AG08396 (cell line): ENCODE measurements at places on chromosomes 16 and 17.
A peak's percentile ranks its signal among the peaks of the same experiment; 100 is the strongest.

DNA sequence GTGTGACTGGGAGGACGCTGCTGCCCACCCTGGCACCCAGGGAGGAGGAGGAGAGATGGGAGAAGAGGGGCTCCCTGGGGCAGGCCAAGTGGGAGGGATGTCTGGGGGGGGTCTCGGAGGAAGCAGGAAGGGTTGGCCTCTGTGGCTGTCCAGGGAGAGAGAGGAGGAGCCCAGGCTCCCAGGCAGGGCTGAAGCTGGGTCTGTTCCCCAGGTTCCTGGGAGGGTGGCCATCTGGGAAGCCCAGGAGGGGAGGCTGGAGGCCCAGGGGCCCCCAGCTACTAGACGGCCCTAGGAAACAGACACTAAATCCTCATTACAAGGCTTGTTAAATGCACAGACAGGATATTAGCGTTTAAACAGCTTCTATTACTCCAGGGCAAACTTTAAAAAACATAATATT is 139.8 kb downstream of the ENGASE start:
- DNase-seq, result no peak

DNA sequence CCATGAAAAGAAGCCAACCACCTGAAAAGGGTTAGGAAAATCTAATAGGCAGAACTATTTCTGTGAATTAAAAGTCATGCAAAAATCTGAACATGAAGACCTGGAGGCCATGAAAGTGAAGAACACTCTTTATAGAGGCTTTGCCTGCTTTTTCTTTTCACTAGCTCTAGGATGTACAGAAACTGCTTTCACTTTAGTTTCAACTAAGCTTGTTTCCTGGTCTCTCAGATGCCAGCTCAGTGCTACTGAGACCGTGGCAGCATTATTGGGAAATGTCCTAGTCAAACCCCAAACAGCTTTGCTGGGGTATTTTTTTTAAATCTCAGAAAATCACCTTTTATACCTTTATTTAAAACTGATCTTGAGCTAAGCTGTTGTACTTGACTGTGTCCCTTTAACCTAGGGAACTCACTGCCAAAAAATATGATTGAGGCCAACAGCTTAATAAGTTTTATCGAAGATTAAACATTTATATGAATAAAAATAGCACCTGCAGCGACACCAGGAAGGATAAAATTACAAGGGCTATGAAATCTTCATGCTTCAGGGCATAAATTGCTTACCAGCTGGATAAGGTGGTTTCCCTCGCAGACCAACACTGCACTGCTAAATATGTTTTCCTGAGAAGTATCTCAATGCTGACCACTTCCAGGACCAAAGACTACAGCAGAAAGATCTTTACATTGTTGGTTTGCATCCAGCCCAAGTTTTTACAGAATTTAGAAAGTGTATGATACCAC is 621.8 kb upstream of the ZFHX3 start:
- no peak for DNase-seq

- no peak for DNase-seq
These were observed 21.6 kb downstream of the PLA2G10 start for GRCh38 chr16:14672403-14672971.

DNA sequence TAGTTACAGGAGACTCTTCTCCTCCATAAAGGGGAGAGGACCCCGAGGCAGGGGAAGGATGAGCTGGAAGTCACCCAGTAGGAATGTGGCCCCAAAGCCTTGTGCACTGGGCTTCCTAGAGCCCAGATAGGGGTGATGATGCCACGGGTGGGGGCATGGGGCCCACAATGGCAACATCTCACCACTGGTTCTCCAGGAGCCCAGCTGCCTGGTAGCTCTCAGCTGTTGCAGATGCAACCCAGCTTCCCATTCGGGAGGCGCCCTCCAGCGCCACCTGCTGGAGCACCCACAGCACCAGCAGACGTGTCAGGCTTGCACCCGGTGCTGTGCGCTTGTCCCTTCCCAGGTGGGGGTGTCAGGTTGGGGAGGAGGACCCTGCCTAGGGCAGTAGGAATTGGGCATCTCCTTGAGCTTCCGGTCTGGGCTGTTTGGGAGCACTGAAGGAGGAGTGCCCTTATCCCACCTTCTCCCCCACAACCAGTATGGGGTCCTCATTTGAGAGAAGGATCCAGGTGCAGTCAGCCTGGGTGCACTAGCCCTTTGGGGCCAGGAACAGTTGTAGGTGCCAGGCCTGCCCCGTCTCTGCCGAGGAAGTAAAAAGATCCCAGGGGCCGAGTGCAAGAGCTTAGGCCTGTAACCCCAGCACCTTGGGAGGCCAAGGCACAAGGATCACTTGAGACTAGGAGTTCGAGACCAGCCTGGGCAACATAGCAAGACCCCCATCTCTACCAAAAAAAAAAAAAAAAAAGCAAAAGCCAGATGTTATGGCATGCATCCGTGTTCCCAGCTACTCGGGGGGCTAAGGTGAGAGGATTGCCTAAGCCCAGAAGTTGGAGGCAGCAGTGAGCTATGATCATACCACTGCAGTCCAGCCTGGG is 14.4 kb downstream of the CDIPT start:
- peak; percentile 81 for DNase-seq

DNA sequence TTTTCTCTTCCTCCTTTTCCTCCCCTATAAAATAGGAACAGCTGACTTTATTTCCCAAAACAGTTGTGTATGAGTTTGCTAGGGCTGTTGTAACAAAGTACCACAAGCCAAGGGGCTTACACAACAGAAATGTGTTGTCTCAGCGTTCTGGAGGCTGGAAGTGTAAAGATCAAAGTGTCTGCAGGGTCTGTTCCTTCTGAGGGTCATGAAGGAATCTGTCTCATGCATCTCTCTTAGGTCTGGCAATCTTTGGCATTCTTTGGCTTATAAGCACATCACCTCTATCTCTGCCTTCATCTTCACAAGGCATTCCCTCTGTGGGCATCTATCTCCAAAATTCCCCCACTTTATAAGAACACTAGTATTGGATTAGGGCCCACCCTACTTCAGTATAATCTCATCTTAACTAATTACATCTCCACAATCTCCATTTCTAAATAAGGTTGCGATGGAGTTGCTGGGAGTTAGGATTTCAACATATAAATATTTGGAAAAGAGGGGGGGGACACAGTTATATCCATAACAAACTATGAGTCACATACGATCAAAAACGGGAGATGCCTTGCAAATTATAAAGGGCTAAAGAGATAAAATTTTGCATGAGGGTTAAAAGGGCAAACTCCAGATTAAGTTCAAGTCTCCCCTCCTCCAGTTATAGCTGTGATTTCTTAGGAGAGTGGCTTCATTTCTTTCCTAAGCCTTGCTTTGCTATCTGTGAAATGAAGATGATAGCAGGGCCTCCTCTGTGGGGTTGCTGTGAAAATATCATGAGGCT is 109.7 kb downstream of the VAT1L start:
- no peak for DNase-seq

DNA sequence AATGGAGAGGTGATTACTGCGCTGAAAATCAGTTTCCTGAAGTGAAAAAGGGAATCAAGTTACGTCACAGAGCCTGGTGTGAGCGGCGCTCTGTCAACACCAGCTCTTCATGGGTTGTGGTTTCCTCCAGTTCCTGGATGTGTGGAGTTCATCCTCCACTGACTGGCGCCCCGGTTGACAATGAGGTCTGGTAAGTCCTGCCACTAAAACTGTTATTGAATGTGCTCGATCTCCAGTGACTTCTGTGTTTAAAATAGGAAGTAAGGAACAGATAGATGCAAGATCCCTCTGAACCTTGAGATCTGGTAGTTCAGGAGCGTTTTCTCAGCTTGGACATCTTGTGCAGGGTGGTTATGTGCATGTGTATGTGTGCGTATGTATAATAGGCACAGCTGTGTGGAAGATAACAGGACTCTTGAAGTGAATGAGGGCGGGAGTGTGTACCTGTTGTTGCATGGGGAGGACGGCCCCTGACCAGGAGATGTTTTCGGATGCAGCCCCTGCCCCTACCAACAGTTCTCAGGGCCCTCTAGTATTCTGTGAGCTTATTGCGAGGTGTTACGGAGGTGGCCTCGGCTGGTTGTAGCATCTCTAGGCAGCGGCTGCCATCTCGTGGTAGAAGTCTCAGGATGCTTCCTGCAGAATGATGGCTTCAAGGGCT is 22.0 kb upstream of the GOT2 start:
- DNase-seq, result peak; percentile 71
